ENCODE measurements at places on chromosomes 11 and 22.

GRCh38 chr22:45760682-45761081, 89.0 kb downstream of the ATXN10 start:
- no peak overlapping the region for H3K4me3 ChIP-seq
- H3K4me1 ChIP-seq, result peaks cover 48% of the 10 kb centered on the region

GRCh38 chr22:41369424-41369745, 12.4 kb upstream of the TEF start:
- peaks cover 11% of the 10 kb centered on the region for H3K4me1 ChIP-seq
- H3K4me3 ChIP-seq, result no peak overlapping the region
- no peaks in the 10 kb centered on the region for H3K27me3 ChIP-seq
- no peaks in the 10 kb centered on the region for H3K36me3 ChIP-seq
- no peak for DNase-seq
- H3K27ac ChIP-seq, result no peak overlapping the region

- H3K4me3 ChIP-seq, result peak overlapping the region; percentile 92
- peaks cover 50% of the 10 kb centered on the region for H3K4me1 ChIP-seq
- no peak for DNase-seq
- H3K27ac ChIP-seq, result no peak overlapping the region
- no peaks in the 10 kb centered on the region for H3K36me3 ChIP-seq
These were observed 1.9 kb upstream of the BCL9L start for GRCh38 chr11:118927554-118928100.

GRCh38 chr11:78647986-78648875, 73.6 kb upstream of the NARS2 start:
- H3K4me3 ChIP-seq, result no peak overlapping the region
- H3K27me3 ChIP-seq, result no peaks in the 10 kb centered on the region

- peak overlapping the region; percentile 37 for H3K27ac ChIP-seq
- no peak for DNase-seq
- H3K27me3 ChIP-seq, result no peaks in the 10 kb centered on the region
These were observed 49.0 kb downstream of the PC start for GRCh38 chr11:66909181-66909580.

- peaks cover 17% of the 10 kb centered on the region for H3K27me3 ChIP-seq
- no peaks in the 10 kb centered on the region for H3K36me3 ChIP-seq
- DNase-seq, result no peak
- H3K4me3 ChIP-seq, result no peak overlapping the region
- H3K27ac ChIP-seq, result 0 out of 2 replicates have a peak overlapping the region, but pooled peaks have one; percentile 38
These were observed 87.8 kb upstream of the SHANK2 start for GRCh38 chr11:71340086-71340606.

GRCh38 chr11:16505481-16505880, 149.1 kb upstream of the SOX6 start:
- peaks cover 91% of the 10 kb centered on the region for H3K27me3 ChIP-seq
- DNase-seq, result peak; percentile 17
- H3K36me3 ChIP-seq, result peaks cover 3% of the 10 kb centered on the region

- H3K27ac ChIP-seq, result no peak overlapping the region
- no peaks in the 10 kb centered on the region for H3K36me3 ChIP-seq
- H3K27me3 ChIP-seq, result no peaks in the 10 kb centered on the region
- peaks cover 14% of the 10 kb centered on the region for H3K4me1 ChIP-seq
- no peak overlapping the region for H3K4me3 ChIP-seq
- DNase-seq, result no peak
These were observed 849.1 kb upstream of the API5 start for GRCh38 chr11:42462558-42463310.

GRCh38 chr11:66221012-66221411, 47.4 kb upstream of the RAB1B start:
- H3K36me3 ChIP-seq, result peaks cover 9% of the 10 kb centered on the region
- no peaks in the 10 kb centered on the region for H3K27me3 ChIP-seq
- no peak overlapping the region for H3K4me3 ChIP-seq
- peak overlapping the region; percentile 19 for H3K27ac ChIP-seq
- peaks cover 8% of the 10 kb centered on the region for H3K4me1 ChIP-seq

DNA sequence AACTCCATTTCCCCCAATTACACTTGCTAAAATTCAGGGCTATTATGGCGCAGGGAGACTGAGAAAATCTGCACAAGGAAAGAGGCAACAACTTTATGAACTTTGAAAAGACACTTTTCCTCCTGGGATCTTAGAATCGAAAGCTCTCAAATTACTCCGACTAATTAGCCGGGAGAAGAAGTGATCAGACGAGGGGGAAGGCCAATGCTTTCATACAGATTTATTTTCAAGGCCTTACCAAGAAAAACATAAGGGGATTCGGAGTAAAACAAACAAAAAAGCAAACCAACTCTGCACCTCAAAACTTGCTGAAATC, 1.6 kb downstream of the PAX6 start:
- no peak for DNase-seq
- peak overlapping the region; percentile 63 for H3K4me3 ChIP-seq
- peaks cover 100% of the 10 kb centered on the region for H3K27me3 ChIP-seq
- H3K4me1 ChIP-seq, result peaks cover 68% of the 10 kb centered on the region

Data from WTC11 (cell line).